ENCODE measurements at places on chromosomes 2 and 18.

DNA sequence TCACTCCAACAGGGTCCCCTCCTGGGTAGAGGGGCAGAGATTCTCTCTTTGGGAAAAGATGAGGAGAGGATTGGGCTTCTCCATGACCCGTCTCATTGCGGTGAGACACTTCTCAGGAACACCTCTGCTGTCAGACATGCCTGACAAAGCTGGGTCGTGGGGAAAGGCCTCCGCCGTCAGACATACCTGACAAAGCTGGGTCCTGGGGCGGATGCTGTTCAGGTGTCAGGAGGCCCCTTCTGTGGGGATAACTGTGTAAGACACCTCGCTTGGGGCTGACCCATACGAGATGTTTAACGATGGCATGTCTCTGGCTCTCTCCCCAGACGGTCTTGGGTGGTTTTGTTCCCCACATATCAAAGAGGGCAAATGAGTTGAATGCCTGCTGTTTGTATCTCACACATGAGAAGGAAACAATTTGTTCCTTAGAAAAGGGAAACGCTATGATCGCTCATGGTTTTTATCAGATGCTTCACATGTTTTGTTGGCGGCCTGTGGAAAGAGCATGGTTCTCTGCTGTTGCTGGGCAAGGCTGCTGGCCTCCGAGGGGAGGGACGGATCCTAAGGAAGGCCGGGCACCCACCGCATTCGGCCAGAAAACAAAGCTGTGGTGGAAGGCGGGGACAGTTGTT lies 40.8 kb upstream of the PXDN start:
- DNase-seq: no peak

- DNase-seq: no peak
Measured at GRCh38 chr18:79260510-79260909, 135.2 kb upstream of the NFATC1 start.

DNA sequence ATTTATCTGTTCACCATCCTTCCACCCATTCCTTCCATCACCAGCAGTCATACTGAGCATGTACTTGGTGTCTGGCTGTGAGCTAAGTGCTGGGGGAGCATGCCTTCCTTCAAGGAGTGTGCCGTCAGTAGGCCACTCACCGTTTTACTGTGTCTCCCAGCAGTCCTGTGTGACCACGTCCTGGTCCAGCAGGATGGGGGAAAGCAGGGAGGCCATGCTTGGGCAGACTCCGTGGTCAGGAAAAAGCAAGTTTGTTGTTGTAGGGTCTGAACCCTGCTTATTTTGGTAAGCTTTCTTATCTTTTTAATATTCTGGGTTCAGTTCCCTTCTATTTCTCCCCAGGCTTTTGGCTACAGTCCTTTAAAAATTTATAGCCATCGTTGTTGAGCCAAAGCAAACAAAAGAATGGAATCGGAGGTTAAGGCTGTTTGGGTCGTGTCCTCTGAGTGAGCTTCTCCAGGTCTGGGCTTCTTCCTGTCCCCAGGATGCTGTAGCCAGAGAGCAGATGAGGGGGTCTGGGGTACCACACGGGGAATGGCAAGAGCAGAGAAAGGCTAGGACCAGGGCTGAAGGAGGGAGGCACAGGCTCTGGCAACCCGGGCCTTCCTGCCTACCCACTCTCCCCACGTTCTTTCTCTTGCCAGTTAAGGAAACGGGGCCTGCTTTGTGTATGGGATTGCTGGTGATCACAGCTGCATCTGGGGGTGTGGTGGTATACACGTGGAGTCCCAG lies 13.5 kb downstream of the SLC30A3 start:
- DNase-seq: no peak

GRCh38 chr2:134609924-134610513 lies 108.8 kb downstream of the TMEM163 start:
- DNase-seq: no peak

GRCh38 chr2:103815731-103816130 lies 1038.2 kb upstream of the POU3F3 start:
- DNase-seq: no peak

GRCh38 chr2:75592888-75593287 lies 32.1 kb upstream of the EVA1A start:
- no peak for DNase-seq

- DNase-seq: no peak
Measured at GRCh38 chr2:82959727-82960126, 1499.4 kb downstream of the SUCLG1 start.

DNA sequence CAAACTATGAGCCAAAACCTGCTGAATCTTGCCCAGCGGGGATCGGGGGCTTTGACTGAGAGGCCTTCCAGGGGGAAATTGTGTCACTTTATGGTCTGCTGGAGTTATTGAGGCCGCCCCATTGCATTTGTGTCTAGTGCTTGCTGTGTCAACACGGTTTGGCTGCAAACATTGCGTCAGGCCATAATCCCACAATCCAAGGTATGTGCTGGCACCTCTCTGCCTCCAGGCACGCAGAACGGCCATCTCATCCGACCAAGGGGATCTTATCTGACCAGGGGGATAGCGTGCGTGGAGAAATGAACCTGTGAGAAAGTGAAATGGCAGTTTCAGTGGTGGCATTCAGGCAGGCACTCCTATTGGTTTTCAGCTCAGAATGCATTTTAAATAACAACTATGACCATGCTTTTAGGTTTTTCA lies 18.1 kb upstream of the LYPD6B start:
- DNase-seq: no peak

DNA sequence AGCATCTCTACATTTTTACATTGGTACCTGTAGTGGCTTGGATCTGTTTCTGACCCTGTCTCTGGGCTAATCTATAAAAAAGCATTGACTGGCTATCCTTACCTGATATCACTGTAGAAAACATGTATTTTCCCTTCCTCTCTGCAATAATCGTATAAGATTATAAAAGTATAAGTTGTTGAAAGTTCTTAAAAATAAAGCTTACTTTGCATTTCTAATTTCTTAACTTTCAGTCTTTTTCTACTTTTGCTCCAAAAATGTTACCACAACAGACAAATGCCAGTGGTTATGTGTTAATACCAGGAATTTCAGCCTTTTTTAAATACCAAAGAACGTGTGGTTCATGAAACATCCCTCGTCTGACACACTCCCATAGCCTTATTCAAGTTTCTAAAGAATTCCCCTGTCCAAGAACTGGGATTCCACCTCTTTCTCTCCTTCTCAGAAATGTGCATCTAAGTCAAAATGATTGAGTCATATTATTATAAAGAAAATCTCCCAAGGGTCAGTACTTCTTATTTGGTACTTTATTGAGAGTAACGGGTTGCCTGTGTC lies 28.5 kb upstream of the ACKR3 start:
- DNase-seq: no peak

GRCh38 chr2:44944102-44944951 lies 2.8 kb downstream of the SIX3 start:
- DNase-seq: no peak

- DNase-seq: no peak
Measured at GRCh38 chr18:70376137-70376913, 87.5 kb downstream of the SOCS6 start.

DNA sequence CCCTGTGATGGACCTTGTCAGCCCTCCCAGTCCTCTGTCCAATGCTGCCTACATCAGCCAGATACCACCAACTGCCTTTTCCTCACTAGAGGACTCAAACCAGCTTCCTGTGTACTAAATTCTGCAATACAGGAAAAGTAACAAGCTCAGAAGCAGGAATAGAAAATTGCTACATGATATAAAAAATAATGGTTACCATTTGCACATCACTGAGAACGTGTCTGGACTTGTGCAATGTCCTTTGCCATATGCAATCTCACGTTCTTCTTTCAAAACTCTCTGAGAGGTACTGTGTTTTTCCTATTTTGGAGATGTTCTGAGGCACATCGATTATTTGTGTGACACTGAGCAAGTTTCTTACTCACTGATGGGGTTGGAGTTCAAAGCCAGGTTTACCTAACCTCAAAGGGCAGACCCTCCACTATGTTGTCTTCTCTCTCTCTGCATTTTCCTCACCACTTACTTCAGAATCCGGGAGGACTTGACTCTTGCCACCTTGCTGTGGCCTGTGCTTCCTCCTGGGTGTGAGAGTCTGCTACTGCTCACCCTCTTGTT lies 12.1 kb downstream of the UPP2 start:
- DNase-seq: no peak

DNA sequence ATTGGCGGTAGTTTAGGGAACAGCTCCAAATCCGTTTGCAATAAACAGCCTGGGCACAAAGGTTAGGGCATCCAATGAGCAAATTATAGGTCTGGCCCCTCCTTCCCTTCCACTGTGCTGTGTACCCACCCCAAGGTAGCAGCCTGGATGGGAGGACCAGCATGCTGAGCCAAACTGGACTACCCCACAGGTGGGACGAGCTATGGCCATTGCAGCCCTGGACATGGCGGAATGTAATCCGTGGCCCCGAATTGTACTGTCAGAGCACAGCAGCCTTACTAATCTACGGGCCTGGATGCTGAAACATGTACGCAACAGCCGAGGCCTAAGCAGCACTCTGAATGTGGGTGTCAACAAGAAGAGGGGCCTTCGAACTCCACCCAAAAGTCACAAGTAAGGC lies 6.7 kb downstream of the AGBL5 start:
- DNase-seq: no peak

GRCh38 chr2:137333386-137334165 lies 568.2 kb downstream of the THSD7B start:
- no peak for DNase-seq

DNA sequence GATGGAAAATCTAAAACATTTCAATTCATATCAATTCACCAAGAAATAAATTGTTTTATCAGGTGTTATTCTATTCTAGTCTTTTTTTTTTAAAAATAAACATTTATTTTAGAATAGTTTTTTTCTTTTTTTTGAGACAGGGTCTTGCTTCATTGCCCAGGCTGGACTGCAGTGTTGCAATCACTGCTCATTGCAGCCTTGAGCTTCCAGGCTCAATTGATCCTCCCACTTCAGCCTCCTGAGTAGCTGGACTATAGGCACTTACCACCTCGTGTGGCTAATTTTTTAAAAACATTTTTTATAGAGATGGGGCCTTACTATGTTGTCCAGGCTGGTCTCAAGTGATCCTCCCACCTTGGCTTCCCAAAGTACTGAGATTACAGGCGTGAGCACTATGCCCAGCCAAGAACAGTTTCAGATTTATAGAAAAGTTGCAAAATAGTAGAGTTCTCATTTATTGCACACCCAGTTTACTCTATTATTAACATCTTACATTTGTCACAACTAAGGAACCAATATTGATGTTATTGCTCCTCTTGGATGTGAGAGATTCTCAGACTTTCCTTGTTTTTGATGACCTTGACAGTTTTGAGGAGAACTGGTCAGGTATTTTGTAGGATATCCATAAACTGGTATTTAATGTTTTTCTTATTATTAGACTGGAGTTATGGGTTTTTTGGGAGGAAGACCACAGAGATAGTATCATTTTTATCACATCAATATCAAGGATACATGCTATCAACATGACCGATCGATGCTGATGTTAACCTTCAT lies 29.9 kb downstream of the PDE6D start:
- no peak for DNase-seq

DNA sequence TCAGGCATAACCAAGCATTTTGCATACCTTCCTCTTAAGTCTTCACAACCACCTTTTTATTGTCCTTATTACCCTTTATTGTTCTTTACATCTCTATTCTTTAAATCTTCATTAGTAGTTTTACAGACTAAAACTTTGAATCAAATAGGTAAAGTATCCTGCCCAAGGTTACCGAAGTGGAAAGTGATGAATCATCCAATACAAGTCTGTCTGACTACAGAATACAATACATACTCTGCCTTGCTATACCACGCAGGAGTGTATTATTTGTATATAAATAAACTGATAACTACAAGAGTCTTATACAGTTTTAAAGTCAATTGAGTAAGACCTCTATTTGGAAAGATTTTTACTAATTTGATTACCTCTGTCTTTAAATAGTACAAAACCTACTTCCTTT lies 196.0 kb downstream of the ZEB2 start:
- DNase-seq: no peak

GRCh38 chr18:48838921-48839818 lies 111.6 kb downstream of the SMAD7 start:
- no peak for DNase-seq

DNA sequence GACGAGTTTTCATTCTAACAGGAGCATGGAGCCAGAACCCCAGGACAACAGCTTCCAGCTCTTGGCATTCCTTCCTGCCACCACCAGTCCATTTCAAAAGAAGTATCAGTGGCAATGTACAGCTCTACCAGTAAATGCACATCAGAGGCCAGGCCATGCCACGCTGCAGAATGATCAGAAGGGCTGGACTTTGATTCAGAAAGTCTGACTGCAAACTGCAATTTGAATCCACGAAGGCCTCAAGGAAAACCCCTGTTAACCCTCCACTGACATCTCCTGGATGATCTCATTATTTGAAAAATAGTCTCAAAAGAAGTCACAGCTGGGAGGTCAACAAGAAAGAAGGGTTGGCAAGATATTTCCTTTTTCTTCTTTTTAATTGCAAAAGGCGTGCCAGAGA lies 119.2 kb downstream of the MYO5B start:
- DNase-seq: no peak

DNA sequence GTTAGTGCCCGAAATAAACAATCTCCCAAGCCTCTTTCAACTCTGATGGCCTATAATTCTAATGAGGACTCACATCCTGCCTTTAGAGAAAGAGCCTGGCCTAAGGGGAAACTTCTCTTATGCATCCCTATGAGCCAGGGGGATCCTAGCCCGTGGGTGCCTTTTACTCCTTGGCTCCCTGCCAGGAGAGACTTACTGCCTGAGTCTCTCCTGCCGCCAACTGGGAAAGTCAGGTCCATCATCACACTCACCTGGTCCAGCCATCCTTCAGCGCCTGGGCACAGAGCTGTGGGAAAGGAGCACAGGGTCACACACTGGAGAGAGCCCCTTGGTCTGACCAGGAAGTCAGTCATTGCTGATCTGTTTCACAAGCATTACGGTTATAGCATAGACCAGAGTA lies 24.1 kb downstream of the ENOSF1 start:
- DNase-seq: no peak

DNA sequence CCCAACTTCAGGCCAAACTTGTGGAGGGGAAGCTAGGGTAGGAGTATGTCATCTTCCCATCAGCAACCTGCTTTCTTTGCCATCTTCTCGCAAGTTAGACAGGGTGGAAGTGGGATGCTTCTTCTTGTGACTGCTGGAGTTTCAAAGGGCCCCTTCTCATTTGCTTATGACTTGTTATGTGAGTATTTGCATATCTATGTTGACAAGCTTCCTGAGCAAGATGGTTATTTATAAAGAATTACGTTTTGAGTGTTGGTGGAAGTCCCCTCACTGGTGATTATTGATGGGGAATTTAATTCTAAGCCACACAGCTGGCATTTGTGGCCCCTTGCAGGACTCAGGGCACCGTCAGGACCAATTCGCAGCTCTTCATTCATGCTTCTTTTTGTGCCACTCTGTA lies 791.0 kb downstream of the LRRTM4 start:
- DNase-seq: no peak

- peak; percentile 63 for DNase-seq
Measured at GRCh38 chr18:35508746-35509338, 11.1 kb upstream of the INO80C start.
